Progenitor cell of endocrine pancreas (in vitro differentiated cells): ENCODE measurements at places on chromosomes 3 and 15. TPM values are rescaled to one million over a fixed set of nuclear protein-coding genes. Genes with fewer than 3 reads are reported as not detected.

TRIM69 gene
- 12.1 and 18.2 TPM in 2 replicates for total RNA-seq

THOC7 gene
- total RNA-seq: 52.6 and 53.4 TPM in 2 replicates

GPR149 gene
- total RNA-seq: not detected in 2 replicates

TUSC7 gene
- total RNA-seq: not detected in 2 replicates

PPP2R3A gene
- 32.3 and 35.0 TPM in 2 replicates for total RNA-seq

CACNA2D2 gene
- 5.5 and 6.9 TPM in 2 replicates for total RNA-seq

SLC12A8 gene
- total RNA-seq: 9.2 and 10.7 TPM in 2 replicates

LNP1 gene
- 2.7 and 3.6 TPM in 2 replicates for total RNA-seq

IL5RA gene
- total RNA-seq: 0.11 TPM in 1 of 2 replicates, not detected in the other

MON1A gene
- 6.4 and 8.8 TPM in 2 replicates for total RNA-seq

DNA sequence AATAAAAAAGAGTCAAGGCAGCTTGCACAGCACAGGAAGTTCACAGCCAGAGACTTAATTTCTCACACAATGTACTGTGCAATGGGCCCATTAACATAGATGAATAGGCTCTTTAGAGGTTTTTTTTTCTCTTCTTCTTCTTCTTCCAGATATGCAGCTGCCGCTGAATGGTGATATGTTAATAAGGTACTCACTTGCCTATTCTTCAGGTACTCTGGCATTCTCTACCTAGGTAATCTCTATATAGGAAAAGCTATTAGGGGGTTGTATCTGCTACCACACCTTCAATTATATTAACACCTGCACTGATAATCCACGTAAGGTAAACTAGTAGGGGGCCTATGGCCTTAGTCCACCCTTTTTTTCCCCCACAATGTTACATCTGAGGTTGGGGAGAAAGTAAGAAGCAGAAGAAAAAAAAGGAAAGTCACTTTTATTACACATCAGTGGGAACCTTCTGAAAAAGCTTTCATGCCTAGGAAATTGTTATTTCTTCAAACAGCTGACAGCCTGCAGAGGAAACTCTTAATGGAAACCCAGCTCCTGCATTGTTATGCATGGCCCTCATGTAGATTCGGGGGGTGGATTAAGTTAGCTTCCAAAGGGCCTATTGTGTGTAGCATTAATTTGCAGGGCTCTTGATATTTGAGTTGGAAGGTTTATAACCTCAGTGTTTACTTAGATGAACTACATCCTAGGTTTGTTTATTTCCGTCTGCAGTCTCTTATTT, 525.5 kb downstream of the ZIC1 start:
- DNase-seq: no peak

- no peak for DNase-seq
Measured at GRCh38 chr3:72204452-72204851, 419.5 kb upstream of the PROK2 start.

DNA sequence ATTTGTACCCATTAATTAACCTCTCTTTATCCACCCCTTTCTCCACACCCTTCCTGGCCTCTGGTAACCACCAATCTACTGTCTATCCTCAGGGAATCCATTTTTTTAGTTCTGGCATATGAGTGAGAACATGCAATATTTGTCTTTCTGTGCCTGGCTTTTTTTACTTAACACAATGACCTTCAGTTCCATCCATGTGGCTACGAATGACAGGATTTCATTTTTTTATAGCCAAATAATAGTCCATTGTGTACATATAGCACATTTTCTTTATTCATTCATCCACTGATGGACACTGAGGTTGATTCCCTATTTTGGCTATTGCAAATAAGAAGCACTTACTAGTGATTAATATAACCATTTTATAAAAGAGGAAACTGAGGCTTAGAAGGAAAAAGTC, 109.9 kb upstream of the NANOGP8 start:
- no peak for DNase-seq

- no peak for DNase-seq
Measured at GRCh38 chr15:52078197-52078875, 34.2 kb downstream of the BCL2L10 start.

DNA sequence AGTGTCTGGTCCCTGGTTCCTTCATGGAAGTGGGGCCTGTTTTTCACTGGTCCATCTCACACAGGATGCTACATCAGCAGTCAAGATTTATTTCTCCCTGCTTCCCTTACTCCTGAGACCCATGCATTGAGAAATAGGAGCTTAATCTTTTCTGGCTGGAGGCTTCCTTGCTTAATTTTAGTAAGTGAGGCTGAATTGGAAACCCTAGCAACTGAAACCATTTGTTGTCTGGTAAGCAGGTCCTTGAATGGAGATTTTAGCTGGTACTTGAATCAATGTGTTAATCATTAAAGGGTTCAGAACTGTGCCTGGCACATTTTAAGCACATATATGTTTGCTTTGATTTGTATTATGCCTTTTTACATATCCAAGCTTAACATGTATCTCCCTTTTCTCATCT, 20.2 kb upstream of the MEF2A start:
- DNase-seq: no peak

DNA sequence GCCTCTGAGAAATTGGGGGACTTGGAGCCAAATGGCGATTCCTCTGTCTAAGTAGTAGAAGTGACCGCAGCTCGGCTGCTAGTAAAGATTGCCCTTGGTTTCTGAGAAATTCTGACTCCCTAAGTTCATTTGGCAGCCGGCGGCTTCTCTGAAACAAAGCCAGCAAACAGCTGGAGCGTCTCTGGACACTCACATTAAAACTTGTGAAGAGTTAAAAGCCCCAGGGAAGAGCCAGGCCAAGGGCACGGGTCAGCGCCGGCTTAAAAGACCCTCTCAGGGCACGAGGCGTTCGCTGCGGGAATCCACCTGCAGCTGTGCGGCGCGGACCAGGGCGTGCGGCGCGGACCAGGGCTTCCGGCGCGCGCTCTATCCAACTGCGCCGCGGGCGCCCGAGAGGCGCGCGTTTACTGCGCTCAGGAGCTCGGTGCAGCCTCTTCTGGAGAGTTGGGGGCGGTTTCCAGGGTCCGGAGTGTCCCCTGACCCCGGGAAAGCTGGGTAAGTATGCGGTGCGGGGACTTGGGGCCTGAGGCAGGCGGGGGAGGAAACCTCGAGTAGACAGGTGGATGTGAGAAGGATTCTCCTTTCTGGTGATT, at the start of gene COL6A5:
Gene COL6A5 (plus strand): TSS at position 186 of the 593 bp plus-strand sequence. CDS start 27,967 bp downstream, outside the sequence.
- peak; percentile 9 for DNase-seq

- no peak for DNase-seq
Measured at GRCh38 chr3:56869157-56869889, 67.6 kb upstream of the ARHGEF3 start.

- no peak for DNase-seq
Measured at GRCh38 chr3:129953621-129954020, 20.9 kb upstream of the TRH start.

GRCh38 chr3:411226-411625, 214.7 kb downstream of the CHL1 start:
- DNase-seq: no peak

DNA sequence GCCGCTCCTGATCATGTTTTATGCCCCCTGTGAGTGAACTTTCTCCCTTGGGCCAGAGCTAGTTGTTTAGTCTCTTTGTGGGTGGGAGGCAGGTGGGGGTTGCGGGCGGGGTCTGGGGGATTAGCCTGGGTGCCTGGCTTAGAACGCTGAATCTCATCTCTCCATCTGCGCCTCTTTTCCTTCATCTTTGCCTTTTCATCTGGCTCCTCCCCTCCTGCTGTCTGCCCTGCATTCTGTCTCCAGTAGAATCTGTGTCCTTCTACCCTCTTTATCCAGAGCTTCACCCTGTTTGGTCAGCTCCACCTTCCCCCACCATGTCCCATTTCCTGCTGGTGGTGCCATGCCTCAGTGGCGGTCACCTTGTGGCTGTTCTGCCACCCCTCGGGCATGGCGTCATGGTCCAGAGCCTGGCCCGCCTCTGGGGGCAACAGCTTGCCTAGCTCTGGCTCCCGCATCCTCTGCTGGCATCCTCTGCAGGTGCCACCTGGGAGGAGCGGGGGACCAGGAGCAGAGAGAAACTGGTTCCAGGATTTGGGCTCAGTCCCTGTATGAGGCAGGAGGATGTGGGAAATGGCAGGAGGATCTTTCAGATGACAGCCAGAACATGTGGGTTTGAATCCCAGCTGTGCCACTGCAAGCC, 44.3 kb downstream of the PDIA5 start:
- DNase-seq: no peak

GRCh38 chr3:75329476-75330097, 334.5 kb upstream of the FRG2C start:
- no peak for DNase-seq

DNA sequence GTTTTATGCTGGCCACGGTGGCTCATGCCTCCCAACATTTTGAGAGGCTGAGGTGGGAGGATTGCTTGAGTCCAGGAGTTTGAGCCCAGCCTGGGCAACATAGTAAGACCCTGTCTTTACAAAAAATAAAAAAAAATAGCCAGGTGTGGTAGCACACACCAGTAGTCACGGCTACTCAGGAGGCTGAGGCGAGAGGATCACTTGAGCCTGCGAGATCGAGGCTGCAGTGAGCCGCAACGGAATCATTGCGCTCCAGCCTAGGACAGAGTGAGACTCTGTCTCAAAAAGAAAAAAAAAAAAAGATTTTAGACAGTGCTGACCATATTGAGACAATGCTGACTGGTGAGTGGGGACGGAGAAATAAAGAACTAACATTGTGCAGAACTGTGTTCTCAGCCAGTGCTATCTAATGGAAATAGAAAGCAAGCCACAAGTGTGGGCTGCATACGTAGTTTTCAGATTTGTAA, 67.2 kb downstream of the ST6GAL1 start:
- DNase-seq: no peak

DNA sequence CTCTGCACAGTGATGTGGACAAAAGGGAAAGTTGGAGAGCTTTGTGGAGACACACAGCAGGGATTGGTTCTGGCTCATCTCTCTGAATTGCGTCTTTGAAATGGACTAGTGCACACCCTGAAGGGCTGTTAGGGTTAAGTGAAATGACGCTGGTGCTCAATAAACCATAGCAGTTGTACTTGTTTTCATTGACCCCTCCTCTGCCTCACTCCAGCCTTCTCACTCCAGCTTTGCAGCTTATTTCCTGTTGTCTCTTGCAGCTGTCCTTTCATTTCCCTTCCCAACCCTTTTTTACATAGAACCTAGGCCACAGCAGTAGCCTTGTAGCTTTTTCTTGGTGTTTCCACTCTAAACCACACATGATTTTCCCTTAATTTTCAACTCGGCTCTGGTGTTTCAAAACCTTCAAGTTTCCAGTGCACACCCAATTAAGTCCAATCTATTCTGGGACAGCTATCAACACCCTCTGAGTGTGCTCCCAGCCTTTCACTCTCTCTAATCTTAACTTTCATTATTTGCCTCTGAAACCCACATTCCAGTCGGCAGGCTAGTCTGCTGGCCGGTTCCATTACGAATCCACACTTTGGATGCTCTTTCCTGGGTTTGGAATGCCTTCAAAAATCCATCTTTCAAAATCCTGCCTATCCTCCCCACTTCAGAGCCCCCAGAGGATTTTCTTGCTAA, 6.4 kb downstream of the C3orf52 start:
- DNase-seq: no peak

- no peak for DNase-seq
Measured at GRCh38 chr3:85342915-85343314, 384.1 kb downstream of the CADM2 start.

- DNase-seq: no peak
Measured at GRCh38 chr15:101324524-101325177, 29.6 kb upstream of the SNRPA1 start.

- DNase-seq: no peak
Measured at GRCh38 chr3:70554170-70554569, 241.7 kb upstream of the MDFIC2 start.

GRCh38 chr3:50372349-50372748, 13.0 kb upstream of the TMEM115 start:
- no peak for DNase-seq

DNA sequence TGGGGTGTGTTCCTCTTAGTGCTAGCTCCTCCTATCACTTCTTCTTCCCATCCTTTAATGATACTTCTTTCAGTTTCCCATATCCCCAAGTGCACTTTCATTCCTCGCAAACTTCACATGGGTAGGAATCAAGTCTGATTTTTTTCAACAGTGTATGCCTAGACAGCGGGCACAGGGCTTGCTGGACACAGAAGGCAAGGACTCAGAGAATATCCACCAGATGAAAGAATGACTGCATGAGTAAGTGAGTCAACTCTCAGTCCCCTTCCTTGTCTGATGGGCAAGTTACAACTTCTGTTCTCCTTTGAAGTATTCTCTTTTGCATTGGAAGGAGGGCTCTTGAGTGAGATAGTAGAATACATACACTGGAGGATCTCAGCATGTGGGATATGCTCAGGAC, 3.1 kb upstream of the SQOR start:
- DNase-seq: no peak

DNA sequence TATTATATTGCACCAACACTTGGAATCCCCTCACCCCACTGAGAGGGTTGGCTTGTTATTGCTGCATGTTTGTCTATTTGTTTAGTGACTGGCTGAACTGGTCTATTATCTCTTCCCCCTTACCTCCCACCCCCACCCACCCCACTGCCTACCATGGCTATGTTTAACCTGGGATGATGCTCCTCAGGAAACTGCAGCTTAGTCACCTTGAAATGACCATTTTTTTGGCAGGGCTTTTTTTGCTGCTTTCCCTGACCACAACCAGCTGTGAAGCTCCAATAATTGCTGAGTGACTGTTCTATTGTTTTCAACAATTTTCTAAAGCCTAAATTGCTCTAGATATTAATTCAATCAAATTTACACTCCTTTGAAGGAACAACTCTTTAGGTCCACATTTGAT, 137.9 kb upstream of the CADM2 start:
- DNase-seq: no peak

DNA sequence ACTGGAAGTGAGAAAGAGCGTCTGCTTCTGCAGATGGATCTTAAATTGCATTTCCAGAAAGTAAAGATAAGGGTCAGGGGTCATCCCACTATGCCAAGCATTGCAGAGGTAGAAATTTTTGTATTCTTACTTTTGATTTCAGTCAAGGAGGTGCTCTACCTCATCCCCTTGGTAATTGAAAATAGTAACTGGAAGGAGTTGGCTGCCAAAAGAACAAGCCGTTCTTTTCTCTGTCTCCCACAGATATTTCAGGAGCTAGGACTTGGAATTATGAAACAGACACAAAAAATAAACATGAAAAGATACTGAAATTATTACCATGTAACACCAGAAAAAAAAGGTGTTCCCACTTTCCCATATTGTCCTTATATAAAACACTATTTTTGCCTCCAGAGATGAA, 309.9 kb upstream of the UMPS start:
- no peak for DNase-seq

DNA sequence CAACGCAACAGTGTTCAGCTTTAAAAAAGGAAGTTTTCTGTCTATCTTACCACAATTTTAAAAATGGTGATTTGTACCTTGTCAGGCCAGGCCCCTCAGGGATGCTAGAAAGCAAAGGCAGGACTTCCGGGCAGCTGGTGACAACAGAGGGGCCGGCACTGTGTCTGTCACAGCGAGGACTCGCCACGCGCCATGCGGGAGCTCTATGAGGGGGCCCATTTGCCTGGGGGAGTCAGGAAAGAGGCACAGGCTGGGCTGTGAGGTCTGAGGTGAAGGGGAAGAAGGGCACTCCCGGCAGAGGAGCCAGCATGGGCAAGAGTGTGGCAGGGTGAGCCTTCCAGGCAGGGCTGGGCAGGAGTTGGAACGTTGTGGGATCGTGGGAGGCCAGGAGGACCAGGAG, 7.0 kb downstream of the IQSEC1 start:
- no peak for DNase-seq
